IMR-90 (cell line): ENCODE measurements at places on chromosomes 5 and 9. TPM values are rescaled to one million over a fixed set of nuclear protein-coding genes. Genes with fewer than 3 reads are reported as not detected.

The NUTM2G gene
- not detected in 2 replicates for polyA plus RNA-seq

DNA sequence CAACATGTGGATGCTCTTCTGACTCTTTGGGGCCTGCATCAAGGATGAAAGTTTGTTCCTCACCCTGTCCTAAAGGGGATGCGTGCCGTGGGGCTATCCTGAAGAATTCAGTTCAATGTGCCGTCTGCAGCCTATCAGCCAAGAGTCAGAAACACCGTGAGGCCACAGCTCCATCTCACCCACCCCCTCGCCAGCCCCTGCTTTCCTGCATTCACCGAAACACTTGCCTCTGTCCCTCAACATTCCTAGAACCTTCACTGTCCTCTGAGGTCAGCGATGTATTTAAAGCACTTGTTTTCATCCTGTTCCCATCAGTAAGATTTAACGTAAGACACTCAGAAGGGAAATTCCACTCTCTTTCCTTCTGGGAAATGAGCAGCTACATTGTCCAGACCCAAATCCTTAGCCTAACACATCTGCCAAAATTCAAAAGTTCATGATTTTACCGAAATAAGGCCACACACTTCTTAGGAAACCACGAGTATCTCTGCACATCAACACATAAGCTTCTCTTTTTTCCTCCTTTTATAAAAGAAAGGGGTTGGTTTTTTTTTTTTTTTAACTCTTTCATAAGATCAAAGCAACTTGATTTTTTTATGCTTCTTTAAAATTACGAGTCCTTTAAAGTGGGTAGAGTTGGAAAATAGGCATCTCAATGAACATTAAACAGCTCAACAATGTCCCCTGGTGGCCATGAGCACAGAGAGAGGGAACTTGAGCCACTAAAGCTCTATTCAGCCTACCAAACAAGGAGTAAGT, 100.7 kb downstream of the SUSD1 start:
- peak; percentile 98 for DNase-seq

DNA sequence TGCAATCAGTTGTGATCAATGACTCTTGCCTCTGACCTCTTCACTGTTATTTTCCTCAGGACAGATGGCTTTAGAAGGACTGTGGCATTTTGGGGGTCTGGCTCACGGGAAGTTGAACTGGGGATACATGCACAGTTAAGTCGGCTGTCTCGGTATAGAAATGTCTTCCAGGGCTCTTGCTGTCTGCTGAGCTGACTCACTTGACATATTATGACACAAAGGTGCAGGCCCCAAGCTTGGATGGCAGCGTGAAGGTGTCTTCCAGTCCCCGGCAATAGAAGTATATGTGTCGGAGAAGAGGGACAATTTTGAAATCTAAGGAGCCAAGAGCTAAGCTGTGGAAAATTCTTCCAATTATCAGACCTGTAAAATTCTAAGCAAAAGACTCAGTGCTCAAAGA, 9.8 kb upstream of the ARSI start:
- no peak for DNase-seq

DNA sequence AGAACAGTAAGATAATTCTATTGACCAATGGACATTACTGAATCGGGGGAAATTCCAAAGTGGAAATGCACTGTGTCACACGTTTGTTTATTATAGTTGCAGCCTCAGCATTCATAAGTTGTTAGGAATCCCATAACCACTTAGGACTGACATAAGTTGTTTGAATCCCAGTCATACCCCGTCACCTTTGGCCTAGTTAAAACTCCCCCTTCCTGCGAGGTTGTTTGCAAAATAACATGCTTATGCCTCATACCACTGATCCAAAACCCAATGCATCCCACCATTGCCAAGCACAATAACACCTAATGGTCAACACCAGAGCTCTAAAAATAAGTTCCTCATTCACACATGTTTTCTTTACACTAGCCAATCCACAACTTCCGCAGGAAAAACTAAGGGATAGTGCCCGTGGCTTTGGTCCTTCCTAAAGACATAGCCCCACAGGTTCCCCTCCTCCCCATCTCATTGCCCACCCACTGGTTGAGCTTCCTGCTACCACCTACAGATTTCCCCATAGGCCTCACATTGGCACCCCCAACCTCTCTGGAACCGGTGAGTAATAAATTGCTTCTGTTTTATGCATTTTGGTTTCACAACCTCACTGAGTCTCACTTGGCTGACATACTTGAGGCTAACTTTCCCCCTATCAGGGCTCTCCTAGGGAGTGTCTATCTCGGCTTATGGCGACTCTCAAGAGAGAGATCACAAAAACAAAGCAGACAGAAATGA, 42.3 kb upstream of the MUSK start:
- DNase-seq: peak; percentile 98

- DNase-seq: no peak
Measured at GRCh38 chr5:164578911-164579310, 1073.5 kb downstream of the MAT2B start.

DNA sequence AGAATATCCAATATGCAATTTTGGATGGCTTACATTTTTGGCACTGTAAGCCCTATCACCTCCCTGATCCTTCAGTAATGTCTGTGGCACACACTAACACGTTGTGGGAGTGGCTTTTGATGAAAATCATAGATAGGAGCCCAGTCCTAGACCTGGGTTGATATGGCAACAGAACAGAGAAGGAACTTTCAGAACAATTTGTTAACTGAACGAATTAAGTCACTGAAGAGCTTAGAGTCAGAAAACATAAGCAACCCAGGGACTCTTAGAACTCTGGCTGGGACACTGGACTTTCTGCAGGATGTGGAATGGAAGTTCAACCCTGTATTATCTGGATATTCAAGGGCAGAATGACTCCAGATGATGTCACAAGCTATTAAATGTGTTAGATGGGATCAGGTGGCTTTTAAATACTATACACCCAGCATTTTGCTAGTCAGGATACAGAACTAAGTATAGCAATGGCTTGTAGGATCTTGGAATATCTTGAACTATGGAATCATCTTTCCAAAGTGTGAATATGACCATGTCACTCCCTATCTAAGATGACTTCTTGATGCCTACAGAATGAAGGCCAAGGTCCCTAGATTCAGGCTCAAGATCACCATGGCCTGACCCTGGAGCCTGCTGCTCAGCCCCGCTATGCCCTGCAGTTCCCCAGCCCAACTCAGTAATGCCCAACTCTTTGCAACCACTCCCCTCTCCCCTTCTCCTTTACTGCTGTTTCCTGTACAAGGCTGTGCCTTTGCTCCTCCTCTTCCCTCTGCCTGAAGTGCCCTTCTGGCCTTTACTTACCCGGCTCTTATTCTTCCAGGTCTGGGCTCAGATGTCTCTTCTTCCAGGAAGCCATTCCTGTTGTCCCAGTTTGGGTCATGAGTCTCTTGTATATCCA, 42.8 kb downstream of the VLDLR start:
- DNase-seq: no peak

The C5orf63 gene
- 0.86 and 1.1 TPM in 2 replicates for polyA plus RNA-seq

GRCh38 chr5:9098990-9099389, 446.9 kb downstream of the SEMA5A start:
- DNase-seq: no peak

- DNase-seq: no peak
Measured at GRCh38 chr9:12494411-12494810, 198.8 kb upstream of the TYRP1 start.

DNA sequence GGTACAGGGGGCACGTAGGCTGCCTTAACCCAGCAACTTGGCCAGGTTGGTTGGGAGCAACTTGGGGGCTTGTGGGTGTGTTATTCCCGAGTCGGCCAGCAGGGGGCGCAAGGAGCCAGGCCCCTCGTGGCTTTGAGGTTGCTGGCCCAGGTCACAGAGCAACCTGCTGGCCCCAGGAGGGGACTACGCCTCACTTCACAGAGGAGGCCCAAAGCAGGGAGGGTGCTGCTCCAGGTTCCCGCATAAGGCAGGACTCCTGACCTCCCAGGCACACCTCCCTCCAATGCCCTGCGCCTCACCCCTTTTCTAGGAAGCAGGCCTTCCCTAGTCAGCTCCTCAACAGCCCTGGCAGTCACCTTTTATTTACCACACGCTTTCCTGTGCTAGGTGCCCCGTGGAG, 18.1 kb downstream of the KYAT1 start:
- peak; percentile 36 for DNase-seq

DNA sequence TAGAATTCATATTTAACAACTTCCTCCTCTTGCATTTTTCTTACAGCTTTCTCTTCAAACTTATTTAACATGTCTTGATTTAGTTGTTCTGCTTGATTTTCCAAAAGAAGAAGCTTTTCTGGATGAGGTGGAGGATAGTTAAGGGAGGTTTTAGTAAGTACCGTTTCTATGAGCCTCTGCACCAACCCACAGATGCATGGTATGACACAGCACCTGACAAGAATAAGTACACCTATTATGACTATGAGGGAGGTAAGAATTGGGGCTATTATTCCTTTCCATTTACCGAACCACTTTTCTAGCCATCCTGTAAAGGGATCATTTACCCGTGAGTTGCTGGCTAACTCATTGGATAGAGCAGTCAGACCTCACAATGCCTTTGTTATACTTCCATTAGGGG, 2.5 kb upstream of the HMGCS1 start:
- DNase-seq: no peak

- DNase-seq: no peak
Measured at GRCh38 chr9:8365466-8366160, 566.0 kb upstream of the DMAC1 start.

DNA sequence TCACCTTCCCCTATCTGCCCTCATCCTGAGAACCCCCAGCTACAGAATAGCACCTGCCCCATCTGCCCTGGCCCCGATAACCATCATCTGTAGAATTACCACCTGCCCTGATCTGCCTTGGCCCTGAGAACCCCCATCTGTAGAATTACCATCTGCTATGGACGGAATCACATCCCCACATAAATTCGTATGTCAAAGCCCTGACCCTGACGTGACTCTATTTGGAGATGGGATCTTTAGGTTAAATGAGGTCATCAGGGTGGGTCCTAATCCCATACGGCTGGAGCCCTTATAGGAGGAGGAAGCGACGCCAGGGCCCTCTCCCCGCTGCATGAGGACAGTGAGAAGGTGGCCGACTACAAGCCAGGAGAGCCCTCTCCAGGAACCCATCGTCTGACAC, 32.6 kb downstream of the SARDH start:
- no peak for DNase-seq

GRCh38 chr9:132885720-132886333, 7.1 kb downstream of the SPACA9 start:
- no peak for DNase-seq

DNA sequence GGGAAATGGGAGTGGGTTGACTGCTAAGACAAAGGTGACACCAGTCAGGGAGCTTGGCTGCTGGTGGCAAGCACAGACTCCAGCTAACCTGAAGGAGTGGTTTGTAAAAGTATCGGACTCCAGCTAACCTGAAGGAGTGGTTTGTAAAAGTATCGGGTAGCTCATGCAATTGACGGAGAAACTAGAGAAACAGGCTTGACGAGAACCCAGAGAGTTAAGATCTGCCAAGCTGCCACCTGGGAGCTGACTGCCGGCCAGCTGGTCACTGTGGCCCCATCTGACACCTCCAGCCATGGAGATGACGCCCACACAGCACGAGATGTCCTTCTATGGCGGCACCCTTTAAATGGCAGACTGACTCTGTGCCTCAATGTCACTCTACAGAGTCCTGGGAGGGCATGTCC, 28.3 kb upstream of the CRB2 start:
- no peak for DNase-seq

DNA sequence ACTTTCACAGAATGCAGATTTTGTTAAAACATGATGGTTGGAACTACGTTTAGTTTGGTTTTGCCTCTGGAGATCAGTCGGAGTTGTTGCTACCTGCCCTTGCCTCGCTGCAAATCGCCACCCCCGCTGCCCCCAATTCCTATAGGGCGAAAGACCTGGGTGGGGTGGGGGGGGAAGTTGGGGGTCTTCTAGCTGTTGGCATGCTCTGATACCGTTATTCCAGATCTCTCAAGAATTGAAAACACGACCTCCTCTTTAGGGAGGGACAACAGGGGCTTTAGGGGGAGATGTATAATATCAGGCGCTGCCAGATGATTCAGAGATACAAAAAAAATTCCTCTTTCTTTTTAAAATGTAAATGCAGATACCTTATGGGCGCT, 36.4 kb upstream of the NFIB start:
- no peak for DNase-seq

The STC2 gene
- 157 and 270 TPM in 2 replicates for polyA plus RNA-seq

The DBH gene
- polyA plus RNA-seq: not detected in 2 replicates

DNA sequence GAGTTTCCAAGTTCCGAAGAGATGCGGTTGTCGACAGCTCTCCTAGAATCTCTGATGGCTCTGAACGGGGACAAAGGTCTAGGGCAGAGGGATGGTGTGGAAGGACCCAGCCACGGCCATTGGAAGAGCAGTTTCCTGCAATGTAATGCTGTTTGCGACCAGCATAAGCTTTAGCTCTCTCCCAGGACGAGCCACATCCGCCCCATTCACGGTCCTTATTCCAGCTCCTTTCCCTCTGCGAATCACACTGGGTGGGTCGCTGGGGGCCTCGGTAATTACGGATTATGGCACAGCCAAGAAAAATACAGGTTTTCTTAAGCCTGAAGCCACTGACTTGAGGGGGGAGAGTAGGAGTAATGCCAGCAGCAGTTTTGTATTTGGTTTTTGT, 22.7 kb downstream of the ANXA2R start:
- peak; percentile 55 for DNase-seq

DNA sequence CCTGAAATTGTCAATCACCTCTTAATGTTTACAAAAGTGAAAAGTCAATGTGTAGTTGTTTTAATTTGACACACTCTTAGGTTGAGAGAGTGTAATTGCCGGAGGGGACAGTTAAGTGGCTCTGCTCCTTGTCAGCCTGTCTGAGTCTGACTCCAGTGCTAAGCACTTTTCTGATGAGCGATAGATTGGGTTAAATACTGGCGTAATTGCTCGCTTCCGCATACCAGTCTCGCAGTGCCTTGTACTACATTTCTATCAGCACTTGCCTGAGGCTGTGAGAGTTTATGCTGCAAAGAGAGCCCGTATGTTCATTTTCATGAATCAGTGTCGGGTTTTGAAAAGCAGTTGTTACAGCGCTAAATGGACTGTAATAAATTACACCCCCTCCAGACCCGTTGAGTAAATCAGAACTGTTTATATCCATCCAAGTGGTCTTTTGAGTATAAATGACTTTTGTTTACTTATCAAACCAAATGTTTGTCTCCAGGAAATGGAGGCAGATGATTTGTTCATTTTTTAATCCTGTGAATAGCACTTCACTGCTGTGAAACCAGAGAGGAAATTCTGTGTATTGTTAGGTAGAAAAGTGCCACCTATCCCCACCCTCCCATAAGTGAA, 41.0 kb upstream of the DMRT3 start:
- peak; percentile 3 for DNase-seq

DNA sequence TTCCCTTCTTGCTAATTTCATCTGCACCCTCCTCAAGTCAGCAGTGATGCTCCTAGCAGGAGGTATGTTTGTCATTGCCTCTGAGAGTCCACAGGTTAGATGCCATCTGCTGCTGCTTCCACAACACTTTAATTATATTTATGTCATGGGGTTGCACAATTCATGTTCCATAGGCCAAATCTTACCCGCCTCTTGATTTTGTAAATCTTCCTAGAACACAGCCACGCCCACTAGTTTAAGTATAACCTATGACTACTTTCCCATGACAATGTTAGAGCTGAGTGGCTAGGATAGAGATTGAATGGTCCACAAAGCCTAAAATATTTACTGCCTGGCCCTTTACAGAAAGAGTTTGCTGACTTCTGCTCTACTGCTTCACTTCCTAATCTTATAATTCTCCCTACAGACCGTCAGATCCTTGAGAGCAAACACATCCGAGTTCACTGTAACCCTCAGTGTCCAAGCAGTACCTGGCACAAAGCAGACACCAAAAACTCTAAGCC, 21.1 kb downstream of the LIFR start:
- no peak for DNase-seq

The APBA1 gene
- 5.1 and 8.8 TPM in 2 replicates for polyA plus RNA-seq
